Hematopoietic multipotent progenitor cell treated with erythropoietin and hydrocortisone succinate and interleukin-3 and kit ligand, for 4 days (in vitro differentiated cells): ENCODE measurements at places on chromosomes 4 and X.

- no peak for DNase-seq
These were observed 24.9 kb upstream of the DCHS2 start for GRCh38 chr4:154516318-154517029.

- DNase-seq, result no peak
These were observed 153.6 kb downstream of the RBMX2 start for GRCh38 chrX:130555341-130555740.

GRCh38 chr4:26056406-26056805 lies 142.4 kb downstream of the SMIM20 start:
- no peak for DNase-seq

DNA sequence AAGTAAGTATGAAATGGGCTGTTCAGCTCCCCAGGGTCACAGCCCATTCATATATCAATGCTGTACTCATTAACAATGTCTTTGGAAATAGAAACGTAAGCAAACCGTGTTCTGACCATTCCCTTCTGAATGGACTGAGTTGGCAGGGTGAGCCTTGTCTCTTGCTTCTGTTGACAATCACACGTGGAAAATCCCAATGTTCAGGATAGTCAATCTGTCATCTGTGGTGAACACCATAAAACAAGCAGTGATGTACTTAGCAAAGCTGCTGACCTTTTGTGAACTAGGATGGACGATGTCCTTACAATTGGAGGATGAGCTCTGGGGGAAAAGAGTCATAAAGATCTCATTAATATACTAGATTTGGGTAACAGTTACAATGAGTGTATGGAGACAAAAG lies 109.6 kb upstream of the PAQR3 start:
- no peak for DNase-seq
